ENCODE measurements at places on chromosomes 3 and 15.

- no peak for DNase-seq
Observed at GRCh38 chr3:20038699-20039465, 1.4 kb upstream of the KAT2B start.

GRCh38 chr3:126973814-126974213 is 9.1 kb upstream of the PLXNA1 start:
- DNase-seq = no peak

DNA sequence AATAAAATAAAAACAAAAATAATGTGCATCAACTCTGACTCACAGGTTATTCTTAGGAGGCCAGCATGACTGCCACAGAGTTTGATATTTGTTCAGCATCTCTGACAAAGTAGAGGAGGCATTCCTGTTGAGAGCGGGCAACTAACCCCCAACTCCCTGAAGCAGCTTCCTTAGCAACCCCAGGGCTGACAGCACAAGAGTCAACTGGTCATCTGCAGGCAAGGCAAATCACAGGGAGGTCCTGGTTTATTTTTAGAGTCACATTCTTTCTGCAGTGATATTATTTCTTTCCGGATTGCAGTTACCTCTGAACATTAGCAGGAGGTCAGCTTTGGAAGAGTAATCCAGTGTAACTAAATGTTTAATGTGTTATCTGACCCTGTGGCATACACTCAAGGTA is 273.0 kb downstream of the PLCL2 start:
- DNase-seq = no peak

DNA sequence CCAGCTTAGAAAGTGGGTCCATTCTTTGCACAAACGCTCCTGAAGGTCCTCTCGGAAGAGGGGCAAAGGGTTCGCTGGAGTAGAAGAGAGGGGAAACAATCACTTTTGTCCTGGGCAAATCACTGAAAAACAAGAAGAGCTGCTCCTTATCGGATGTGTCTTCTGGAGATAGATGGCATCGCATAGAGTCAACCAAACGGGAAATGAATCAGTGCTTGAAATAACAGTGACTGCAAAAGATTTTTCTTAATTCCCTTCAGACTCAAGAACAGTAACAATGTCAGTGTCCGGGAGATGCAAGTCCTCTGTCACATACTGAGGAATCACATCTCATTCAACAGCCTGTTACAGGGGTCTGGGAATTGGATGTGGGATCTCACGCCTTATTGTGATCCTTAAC is 78.8 kb upstream of the PCSK6 start:
- DNase-seq = no peak

- no peak for DNase-seq
Observed at GRCh38 chr15:35381328-35381727, 164.6 kb downstream of the DPH6 start.

GRCh38 chr3:24133942-24134341 is 188.9 kb downstream of the NR1D2 start:
- no peak for DNase-seq

GRCh38 chr3:126103121-126104027 is 19.4 kb upstream of the SLC41A3 start:
- DNase-seq = no peak

DNA sequence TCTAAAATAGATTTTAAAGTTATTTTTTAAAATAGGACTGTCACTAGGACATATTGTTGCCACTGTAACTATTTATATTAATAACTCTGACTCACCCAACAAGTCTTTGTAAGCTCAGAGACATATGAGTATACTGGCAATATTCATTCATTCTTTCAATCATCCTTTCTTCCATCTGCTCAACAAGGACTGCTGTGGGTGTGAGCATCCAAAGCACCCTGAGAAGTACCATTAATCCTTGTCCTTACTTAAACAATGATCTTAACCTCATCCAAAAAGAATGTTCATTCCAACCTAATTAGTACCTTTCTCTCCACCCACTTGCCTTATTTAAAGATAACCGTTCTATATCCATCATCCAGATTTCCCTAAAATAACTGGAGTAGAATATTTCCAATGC is 94.2 kb upstream of the PPP2R3A start:
- no peak for DNase-seq

- no peak for DNase-seq
Observed at GRCh38 chr3:191336833-191337232, 6.5 kb upstream of the UTS2B start.

DNA sequence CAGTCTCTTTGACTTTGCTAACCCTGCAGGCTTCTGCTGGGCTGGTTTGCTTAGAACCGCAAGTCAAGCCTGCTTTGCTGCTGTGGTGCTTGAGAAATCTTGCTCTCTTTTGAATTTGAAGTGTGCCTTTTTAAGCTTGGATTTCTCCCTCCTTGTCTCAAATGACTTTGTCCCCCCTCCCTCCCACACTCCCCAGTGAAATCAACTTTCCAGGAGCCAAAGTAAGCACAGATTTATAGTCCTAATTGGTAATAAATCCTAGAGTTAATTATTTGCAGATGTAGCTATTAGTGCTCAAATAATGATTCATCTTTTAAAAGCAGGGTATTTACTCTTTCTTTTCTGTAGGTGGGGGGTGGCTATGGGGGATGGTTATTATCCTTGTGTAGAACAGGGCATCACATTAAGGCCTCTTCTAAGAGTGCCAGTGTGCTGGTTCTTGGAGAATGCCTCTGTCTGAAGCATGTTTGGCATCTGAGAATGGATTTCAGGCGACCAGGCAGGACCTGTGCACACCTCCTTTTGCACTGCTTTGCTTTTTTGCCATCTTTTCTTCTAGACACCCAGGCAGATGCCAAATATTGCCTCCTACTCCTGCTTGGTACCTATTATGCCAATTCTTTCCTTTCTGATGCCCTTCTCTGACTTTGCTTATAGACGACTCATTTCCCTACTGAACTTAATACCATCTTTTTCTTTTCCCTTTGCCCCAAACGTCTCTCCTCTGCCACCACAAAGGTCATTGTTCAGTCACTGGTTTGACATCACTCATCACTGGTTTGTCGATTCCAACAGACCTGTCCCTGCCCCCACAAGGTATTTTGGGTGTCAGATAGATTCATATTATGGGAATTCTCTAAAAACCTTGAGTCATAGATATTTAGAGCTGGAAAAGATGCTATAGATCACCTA is 50.7 kb downstream of the CLDN11 start:
- DNase-seq = no peak

- DNase-seq = no peak
Observed at GRCh38 chr3:100144255-100144866, 30.1 kb upstream of the FILIP1L start.

GRCh38 chr15:98706387-98706786 is 58.0 kb downstream of the IGF1R start:
- no peak for DNase-seq

GRCh38 chr3:32414522-32415202 is 23.0 kb downstream of the CMTM7 start:
- peak; percentile 45 for DNase-seq

DNA sequence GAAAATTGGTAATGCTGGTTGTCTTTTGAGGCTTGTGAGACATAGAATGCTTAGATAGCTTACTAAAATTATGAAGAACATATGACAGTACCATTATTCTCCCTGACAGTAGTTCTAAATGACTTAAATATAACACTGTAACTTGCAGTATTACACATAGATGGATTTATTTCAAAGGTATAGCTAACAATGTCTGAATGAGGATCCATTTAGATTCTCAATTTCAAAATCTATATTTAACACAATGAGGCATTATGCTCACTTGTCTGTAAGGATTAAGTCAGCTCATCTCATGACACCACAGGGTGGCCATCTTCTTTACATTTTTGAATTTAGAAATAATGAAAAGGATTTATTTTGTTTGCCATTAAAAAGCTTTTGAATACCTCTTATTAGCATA is 108.4 kb downstream of the CCNL1 start:
- DNase-seq = no peak

- DNase-seq = no peak
Observed at GRCh38 chr3:15899388-15899787, 101.6 kb upstream of the ANKRD28 start.

Data from activated CD4-positive, alpha-beta T cell treated with anti-CD3 and anti-CD28 coated beads for 48 hours (primary cell).